Aorta (tissue), 5 donors: ENCODE measurements at places on chromosomes 1 and 21. TPM values are rescaled to one million over a fixed set of nuclear protein-coding genes. Genes with fewer than 3 reads are reported as not detected.
A peak's percentile ranks its signal among the peaks of the same experiment; 100 is the strongest.

The REN gene
- not detected for total RNA-seq

DNA sequence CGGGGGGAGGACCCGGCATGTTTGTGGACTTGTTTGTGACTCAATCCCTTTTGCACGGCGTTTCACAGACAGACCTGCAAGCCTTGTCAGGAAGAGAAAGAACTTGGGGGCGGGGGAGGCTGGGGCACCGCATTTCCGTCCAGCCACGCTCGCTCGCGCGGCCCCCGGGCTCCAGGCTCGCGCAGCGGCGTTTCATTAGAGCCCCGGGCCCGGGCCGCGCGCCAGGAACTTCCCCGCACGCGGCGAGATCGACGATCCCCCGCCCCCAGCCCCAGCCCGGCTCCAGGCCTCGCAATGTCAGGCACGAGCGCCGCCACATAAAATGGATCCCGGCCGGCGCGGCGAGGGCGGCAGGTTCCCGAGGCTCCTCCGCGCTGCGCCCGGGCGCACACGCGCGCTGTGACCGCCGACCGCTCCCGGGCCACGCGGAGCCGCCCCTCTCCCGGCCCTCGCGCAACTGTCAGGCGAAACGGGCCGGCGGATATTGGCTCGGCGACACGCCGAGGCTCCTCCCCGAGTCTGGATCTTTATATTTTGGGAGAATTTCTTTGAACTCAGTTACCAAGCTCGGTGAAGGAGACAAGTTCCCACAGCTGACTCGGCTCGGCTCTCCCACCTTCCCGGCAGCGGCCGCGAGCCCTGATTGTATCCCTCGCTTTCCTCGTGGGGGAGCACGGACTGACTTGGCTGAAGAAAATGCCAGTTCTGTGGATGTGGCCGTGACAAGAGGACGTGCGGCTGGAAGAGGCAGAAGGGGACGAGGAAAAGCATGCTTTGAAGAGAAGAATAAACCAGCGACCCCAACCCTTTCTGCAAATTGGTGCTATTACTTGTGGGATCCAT lies at the start of gene KIF26B:
KIF26B (plus strand) TSS at position 557 of the 843 bp plus-strand sequence. CDS start 440 bp downstream, outside the sequence.
- no peaks in the 10 kb centered on the region for H3K36me3 ChIP-seq
- H3K27ac ChIP-seq = no peak within 1 kb of the TSS
- H3K4me1 ChIP-seq = no peaks in the 10 kb centered on the region
- peak within 1 kb of the TSS; percentile 33 for H3K4me3 ChIP-seq
- no peaks in the 10 kb centered on the region for H3K27me3 ChIP-seq
- no peak for DNase-seq

DNA sequence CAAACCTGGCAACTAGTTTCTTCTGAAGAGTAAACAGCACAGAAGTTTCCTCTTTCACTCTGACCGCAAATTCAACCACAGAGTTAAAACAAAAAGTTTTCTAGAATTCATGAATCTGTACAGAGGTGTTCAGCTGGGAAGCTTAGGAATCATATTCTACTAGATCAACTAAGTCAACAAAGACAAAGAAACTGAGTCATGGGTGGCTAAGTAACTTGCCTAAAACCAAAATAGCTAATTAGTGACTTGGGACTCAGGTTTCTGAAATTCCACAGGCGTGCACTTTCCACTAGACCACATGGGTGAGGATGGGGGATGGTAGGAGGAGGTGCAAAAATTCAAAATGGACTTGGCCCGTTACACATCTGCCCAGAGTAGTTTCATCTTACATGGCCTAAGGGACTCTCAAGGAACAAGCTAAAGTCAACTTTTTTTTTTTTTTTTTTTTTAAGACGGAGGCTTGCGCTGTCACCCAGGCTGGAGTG lies 25.8 kb downstream of the PTPN14 start:
- no peaks in the 10 kb centered on the region for H3K36me3 ChIP-seq
- DNase-seq = no peak
- no peaks in the 10 kb centered on the region for H3K4me1 ChIP-seq
- H3K4me3 ChIP-seq = no peak overlapping the region

DNA sequence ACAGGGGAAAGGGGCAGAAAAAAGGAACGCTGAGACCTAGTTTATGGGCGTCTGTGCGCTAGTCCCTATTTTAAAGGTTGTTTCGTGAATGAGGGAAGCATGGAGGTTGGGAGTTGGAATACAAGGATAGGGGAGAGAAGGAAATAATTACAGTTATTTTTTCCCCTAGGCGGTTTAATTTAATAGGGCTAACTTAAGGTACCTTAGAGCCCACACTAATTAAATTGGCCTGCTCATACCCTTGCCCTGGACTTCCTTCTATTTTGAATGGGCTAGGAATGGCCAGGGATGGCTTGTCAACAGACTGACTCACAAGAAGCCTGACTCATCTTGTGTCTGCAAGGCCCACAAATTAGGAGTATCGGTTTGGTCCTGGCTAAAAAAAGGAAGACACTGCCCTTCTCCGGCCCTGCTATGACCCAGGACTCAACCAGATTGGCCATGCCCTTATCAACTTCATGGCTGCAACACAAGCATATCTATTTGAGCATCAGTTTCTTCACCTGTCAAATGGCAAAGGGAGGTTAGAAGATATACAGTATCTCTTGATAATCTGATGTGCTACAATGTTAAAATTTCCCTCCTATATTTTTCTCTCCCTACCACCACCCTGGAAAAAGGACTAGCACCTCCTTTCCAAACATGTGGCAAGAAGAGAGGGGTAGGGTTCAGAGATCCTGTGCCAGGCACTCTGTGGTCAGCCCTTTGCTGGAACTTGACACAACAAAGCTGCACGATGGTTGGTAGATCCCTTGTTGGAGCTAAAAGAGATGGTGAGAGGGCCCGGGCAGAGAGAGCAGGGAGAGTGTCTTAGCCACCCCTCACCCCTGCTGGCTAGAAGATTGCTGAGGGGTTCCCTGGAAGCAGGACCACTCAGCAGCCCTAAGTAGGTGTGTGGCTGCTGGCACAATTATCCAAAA lies 2.2 kb upstream of the SSBP3 start:
- no peak overlapping the region for H3K4me3 ChIP-seq
- DNase-seq = peak; percentile 61
- no peaks in the 10 kb centered on the region for H3K4me1 ChIP-seq
- H3K27ac ChIP-seq = peak overlapping the region; percentile 58

The TAS1R3 gene
- 0.36 TPM for total RNA-seq

The AGMAT gene
- total RNA-seq = 0.18 TPM

DNA sequence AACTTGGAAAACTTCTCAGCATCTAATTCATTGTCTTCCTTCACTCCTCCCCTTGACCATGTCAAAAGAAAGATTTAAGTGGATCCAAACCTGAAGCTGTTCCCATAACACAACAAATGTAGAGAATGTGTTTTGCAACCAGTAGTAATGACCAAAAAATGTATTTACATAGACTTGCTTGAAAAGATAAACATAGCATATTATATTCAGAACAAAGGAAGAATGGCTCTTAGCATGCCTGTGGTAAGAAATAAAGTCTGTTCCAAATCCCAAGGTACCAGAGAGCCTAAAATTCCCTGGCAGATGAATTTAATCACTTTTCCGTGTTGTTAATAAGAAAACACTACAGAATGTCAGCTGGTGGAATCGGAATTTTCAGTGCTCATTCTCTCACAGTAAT lies 36.8 kb downstream of the FMO3 start:
- DNase-seq = no peak
- H3K36me3 ChIP-seq = no peaks in the 10 kb centered on the region
- no peak overlapping the region for H3K27ac ChIP-seq
- no peak overlapping the region for H3K4me3 ChIP-seq
- no peaks in the 10 kb centered on the region for H3K27me3 ChIP-seq

- no peaks in the 10 kb centered on the region for H3K27me3 ChIP-seq
- no peak overlapping the region for H3K4me3 ChIP-seq
- H3K36me3 ChIP-seq = no peaks in the 10 kb centered on the region
- no peaks in the 10 kb centered on the region for H3K4me1 ChIP-seq
Observed at GRCh38 chr1:77308889-77309621, 27.2 kb downstream of the AK5 start.

DNA sequence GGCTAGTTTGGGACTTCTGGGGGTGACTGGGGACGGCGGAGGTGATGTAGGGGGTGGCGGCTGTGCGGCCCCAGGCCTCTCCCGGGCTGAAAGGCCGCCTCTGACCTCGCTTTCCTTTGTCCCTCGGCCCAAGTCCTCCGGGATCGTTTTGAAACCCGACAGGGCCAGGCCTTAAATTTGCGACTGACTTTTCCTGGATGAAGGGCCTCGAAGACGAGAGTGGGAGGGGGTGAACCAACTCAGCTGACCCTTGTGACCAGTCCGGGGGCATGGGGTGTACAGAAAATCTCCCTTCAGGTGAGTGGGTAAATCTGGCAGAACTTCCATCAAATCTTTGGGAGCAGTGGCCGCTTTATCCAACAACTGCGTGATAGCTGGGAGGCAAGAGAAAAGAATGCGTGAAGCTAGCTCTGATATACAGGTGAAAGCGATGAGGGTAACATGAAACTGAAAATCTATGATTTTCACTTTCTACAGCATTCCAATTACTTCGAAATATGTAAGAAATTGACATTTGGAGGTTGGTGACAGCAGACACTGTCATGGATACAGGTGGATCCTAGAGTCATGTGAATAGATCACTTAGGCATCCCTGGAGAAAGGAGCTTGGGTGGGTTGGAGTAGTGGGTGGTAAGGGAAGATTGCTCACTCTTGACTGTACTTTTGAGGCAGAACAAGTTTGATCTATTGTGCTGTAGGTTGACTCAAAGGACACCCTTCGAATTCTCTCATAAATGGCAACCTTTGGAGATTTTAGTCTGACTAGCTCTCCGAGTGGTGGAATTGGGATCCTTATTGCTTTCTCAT lies 885 bp downstream of the AHCYL1 start:
- DNase-seq = no peak
- peak overlapping the region; percentile 65 for H3K4me3 ChIP-seq
- no peaks in the 10 kb centered on the region for H3K27me3 ChIP-seq
- no peaks in the 10 kb centered on the region for H3K36me3 ChIP-seq
- no peaks in the 10 kb centered on the region for H3K4me1 ChIP-seq
- H3K27ac ChIP-seq = peak overlapping the region; percentile 32

DNA sequence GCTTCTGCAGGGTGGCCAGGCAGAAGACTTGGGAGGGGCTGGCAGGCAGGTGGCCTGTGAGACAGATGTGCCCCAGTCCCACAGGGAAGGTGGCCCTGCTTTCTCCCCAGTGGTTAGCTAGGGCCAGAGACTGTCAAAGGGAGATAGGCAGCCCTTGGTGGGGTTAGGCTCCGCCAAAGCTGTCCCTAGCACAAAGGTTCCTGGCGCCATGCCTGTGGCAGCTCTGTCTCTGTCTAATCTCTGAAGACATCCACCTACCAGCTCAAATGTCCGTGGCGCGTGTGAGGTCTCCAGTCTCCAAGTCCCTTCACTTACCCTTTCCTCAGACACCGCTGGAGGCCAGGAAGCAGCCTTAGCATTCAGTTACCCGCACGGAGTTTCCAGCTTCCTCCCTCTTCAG lies 17.7 kb downstream of the TCP10L start:
- no peaks in the 10 kb centered on the region for H3K36me3 ChIP-seq
- no peak for DNase-seq
- H3K27me3 ChIP-seq = no peaks in the 10 kb centered on the region
- H3K27ac ChIP-seq = no peak overlapping the region
- peaks cover 4% of the 10 kb centered on the region for H3K4me1 ChIP-seq
- H3K4me3 ChIP-seq = no peak overlapping the region

DNA sequence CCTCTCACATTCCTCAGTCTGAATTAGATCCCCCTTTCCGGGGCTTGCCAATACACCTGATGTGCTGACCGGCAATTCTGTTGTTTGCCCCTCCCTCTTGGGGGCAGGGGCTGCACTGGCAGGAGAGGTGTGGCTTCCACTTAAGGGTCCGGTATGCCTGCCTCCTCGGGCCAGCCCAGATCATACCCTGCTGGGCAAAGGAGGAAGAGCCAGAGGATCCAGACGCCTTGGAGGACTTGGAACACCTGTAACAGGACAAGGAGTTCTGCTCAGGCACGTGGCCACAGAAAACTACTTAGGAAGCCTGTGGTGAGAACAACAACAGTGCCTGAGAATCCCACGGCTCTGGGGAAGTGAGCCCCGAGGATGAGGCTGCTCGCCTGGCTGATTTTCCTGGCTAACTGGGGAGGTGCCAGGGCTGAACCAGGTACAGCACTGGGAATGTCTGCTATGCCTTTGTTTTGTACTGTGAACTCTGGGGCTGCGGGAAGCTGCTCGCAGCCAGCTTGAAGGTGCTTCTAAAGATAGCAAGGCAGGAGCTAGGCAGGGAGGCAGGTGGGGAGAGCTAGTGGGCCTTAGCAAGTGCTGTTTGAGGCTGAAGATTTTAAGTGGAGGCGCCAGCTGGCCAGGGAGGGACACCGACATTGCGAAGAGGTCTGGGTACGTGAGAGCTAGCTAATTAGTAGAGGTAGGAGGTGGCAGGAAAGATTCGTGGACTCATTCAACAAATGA lies at the start of gene SMPDL3B:
SMPDL3B (plus strand) TSS at position 183 of the 732 bp plus-strand sequence; CDS start at position 367, 184 bp downstream.
- no peaks in the 10 kb centered on the region for H3K36me3 ChIP-seq
- no peaks in the 10 kb centered on the region for H3K27me3 ChIP-seq

- H3K4me1 ChIP-seq = no peaks in the 10 kb centered on the region
- DNase-seq = no peak
- H3K27me3 ChIP-seq = no peaks in the 10 kb centered on the region
Observed at GRCh38 chr1:95179205-95179986, 54.6 kb upstream of the RWDD3 start.

DNA sequence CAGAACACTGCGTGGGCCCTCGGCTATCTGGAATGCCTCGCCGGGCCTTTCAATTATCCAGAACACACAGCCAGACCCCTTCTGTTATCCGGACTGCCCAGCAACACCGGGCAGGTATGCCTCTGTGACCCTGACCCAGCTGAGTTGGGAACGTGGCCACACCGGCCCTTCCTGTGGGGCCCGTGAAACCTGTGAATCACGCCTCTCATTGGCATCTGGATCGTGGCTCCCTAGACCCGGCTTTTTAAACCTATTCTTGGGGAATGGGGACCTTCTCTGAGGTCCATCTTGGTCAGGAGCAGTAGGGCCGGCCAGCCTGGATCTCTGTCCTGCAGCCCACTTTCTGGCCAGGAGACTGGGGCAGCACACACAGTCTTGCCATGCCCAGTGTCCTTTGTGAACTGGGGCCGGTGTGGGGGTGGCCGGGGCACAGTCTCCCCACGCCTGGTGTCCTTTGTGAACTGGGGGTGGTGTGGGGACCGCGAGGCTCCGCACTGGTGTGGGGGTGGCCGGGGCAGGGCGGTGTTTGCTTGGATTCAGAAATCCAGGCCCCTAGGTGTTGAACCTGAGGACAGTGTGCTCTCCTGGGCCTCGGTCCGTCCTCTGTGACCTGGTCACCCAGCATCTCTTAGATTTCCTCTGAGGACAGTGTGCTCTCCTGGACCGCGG lies 11.1 kb downstream of the COL18A1 start:
- H3K27ac ChIP-seq = no peak overlapping the region
- H3K4me3 ChIP-seq = no peak overlapping the region
- H3K36me3 ChIP-seq = no peaks in the 10 kb centered on the region
- DNase-seq = peak; percentile 69
- no peaks in the 10 kb centered on the region for H3K4me1 ChIP-seq
